GM04503 (cell line): ENCODE measurements at places on chromosomes 1 and 21.
A peak's percentile ranks its signal among the peaks of the same experiment; 100 is the strongest.

DNA sequence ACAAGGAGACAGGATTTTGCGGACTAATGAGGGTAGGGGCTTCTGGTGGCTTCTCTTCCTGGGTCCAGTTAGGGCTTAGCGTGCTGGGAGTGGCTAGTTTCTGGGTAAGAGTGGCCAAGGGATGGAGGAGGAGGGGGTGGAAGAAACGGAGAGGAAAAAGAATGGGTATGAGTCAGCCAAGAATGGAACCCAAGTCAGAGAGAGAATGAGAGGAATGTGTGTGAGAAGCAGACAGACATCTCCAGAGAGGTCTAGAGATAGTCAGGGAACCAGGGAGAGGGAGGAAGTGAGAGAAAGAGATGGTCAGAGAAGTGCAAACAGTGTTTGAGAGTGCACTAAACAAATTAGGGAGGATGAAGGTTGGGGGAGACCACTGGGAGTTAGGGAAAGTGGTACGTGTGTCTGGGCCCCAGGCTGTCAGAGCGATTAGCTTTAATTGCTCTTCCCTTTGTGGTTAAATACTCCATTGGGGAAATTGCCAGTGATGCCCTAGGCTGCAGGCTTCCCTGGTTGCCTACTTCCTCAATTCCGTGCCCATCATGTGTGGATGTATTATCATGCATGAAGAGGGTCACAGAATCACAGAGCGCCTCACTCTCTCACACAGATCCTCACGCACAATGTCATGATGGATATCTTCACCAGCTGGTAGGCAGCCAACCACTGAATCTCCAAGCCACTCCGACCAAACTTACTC lies 1.4 kb downstream of the PEA15 start:
- DNase-seq: peak; percentile 86

GRCh38 chr1:78491451-78492071 lies 787 bp downstream of the PTGFR start:
- no peak for DNase-seq

DNA sequence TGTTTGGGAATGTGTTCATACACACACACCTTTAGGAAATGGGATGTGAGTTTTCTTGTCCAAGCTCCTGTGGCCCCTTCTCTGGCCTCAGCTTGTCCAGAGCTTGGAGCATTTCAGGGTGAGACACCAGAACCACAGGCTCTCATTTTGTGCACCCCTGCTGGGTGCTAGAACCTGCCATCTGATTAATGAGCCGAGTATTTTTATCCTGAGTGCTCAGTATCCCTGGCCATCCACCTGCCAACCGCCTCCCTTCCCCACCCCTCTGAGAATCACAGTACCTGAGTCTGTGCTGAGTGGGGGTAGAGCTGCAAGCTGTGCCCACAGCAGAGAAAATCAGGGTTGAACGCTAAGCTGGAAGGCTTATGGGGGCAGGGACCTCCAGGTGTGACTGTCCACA lies 1.4 kb downstream of the CASQ1 start:
- DNase-seq: no peak

- no peak for DNase-seq
Observed at GRCh38 chr1:47944561-47944960, 52.6 kb downstream of the TRABD2B start.

- DNase-seq: peak; percentile 82
Observed at GRCh38 chr1:43835082-43836021, 98.2 kb upstream of the ARTN start.

DNA sequence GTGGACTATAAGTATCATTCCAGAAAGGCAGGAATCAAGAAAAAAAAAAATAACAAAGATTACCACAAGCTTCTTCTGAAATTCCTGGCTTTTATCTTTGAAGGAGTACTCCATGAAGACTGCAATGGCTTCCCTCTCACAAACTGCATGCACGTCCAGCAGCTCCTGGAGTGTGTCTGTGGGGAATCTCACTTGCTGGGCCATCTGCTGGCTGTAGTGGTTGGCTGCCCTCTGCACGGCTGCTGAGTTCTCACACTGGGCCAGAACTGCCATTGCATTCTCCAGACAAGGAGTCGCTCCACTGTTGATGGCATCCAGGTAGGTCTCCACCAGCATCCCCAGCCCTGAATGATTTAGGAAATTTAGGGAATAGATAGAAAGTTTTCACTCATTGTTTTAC lies 23.3 kb upstream of the GBP2 start:
- no peak for DNase-seq

- DNase-seq: no peak
Observed at GRCh38 chr1:170714938-170715337, 51.0 kb downstream of the PRRX1 start.

- no peak for DNase-seq
Observed at GRCh38 chr1:242224461-242224860, 225.6 kb upstream of the MAP1LC3C start.
